Kidney epithelial cell (primary cell): ENCODE measurements at places on chromosomes 2 and 18.

DNA sequence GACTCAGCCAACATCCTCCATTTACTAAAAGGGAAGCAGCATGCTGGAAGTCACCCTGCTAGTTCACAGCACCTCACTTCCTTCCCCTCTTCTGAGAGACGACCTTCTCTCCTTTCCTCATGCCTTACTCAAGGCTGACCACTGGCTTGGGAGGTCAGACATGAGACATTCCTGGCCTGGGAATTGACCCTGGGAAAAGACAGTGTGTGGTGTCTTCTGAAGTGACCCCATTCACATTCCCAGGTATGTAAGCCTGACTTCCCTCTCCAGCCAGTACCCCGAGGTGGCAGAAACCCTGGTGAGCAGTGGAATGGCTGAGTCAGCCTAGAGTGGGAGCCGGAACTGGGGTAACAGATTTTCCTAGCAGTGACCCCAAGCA lies 92.4 kb downstream of the PLB1 start:
- DNase-seq = no peak

DNA sequence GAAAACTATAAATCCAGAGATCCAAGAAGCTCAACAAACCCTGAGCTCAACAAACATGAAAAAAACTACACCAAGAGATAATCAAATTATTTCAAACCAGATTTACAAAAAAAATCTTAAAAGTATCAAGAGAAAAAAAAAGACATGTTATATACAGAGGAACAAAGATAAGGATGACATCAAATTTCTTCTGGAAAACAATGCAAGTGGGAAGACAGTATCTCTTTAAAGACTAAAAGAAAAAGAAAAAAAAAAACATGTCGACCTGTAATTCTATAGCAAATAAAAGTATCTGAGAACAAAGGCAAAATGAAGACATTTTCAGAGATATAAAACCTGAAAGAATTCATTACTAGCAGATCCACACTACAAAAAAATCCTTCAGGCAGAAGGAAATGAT lies 21.3 kb downstream of the TMEM131 start:
- DNase-seq = no peak

DNA sequence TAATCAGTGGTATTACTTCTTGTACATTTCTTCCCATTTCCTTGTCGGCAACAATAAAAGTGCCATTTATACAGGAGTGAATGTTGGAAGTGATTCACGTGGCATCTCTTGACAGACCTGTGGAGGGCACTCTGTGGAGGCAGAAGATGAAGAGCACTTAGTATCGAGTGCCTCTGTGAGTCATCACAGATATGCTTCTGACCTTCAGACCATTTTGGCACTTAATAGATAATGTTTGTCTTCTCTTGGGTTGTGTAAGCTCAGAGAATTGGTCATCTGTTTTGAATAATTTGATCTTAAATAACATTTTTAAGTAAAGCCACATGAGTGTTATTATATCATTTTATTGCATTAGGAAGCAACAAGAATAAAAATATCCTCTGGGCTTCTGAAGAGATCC lies 305.5 kb downstream of the PTPRM start:
- DNase-seq = no peak

DNA sequence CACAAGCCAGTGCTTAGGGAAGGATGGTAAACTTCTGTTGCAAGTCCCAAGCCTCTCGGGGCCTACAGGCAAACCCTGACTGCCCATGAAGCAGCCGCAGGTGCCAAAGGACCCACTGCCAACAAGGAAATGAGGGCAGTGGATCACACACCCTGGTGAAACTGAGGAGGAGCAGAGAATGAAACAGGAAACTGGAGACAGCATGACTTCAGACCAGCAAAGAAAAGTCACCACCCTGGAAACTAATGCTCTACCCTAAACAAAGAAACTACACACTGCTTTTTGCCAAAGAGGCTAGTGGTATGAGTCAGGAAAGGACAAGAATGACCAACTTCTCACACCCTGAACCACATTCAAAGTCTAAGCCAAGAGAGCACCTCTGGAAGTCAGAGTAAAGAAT lies 97.2 kb downstream of the MYO5B start:
- DNase-seq = peak; percentile 63

- DNase-seq = no peak
Observed at GRCh38 chr18:7164323-7165004, 46.9 kb upstream of the LAMA1 start.

GRCh38 chr18:14963246-14963645 lies 215.3 kb downstream of the ANKRD30B start:
- no peak for DNase-seq

- DNase-seq = no peak
Observed at GRCh38 chr2:21005111-21005699, 38.7 kb downstream of the APOB start.

DNA sequence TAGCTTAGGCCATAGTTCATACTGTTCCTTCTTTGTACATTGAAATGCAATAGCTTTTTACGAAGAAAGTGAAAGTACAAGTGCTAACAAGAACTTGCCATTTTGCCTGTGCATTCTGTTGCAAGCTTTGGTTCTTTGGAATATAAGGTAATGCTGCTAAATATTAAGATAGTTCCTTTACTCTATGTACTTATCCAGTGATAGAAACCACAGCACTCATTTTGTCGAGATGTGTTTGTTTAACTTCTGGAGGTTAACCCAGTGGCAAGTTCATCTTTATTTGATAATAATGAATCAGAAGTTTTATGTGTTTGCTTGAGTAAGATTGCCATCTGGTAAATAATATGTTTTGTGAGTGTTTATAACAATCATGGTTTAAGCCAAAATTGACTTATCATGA lies 373.1 kb upstream of the FANCL start:
- no peak for DNase-seq

GRCh38 chr2:145739681-145740080 lies 1219.8 kb upstream of the ZEB2 start:
- no peak for DNase-seq

DNA sequence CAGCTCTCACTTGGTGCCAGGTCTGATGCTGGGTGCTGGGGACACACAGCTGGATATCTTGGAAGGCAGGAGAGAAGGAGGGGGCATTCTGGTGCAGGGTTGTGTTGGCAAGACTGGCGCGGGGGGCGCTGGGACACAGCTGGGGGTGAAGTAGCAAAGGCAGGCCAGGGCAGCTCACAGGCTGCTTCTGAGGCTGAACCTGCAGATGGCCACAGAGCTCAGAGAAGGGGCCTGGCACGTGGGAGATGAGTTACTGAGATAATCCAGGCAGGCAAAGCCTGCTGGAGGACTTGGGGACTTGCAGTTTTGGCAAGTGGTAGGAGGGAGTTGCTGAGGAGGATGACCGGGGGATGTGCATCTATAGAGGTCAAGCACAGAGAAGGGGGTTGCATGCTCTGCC lies 16.2 kb upstream of the DGKD start:
- no peak for DNase-seq

DNA sequence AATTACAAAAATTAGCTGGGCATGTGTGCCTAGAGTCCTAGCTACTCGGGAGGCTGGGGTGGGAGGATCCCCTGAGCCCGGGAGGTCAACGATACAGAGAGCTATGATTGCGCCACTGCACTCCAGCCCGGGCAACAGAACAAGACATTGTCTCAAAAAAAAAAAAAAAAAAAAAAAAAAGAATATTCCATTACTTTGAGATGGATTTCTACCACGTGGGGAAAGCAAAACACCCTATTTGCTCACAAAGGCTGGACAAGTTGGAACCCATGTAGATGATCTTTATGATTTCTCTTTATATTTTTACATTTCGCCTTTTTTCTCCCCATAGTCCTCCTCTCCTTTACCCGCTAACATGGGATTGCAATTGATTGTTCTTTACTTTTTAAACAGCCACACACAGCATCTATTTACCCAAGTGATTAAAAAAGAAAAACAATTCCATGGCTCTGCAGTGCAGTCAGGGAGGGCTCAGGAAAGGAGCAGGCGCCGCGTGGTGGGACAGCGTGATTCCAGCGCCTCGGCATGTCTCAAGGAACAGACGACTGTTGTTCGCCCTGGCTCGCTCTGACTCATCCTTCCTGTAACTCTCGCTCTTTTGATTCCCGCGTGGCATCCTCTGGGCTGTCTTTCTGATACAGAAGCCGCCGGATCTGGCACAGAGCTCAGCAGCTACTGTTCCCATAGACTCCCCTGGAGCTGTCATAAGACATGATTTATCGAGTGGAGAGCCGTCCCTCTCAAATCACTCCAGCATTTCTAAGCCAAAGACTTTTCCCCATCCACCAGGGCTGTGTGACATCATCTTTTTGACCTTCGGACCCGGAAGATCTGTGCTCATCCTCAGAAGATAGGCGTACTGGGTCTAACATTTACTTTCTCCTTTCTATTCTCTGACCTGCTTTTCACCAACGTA lies 230.4 kb upstream of the AGAP1 start:
- DNase-seq = no peak

- no peak for DNase-seq
Observed at GRCh38 chr2:181904022-181904632, 12.6 kb downstream of the ITPRID2 start.

DNA sequence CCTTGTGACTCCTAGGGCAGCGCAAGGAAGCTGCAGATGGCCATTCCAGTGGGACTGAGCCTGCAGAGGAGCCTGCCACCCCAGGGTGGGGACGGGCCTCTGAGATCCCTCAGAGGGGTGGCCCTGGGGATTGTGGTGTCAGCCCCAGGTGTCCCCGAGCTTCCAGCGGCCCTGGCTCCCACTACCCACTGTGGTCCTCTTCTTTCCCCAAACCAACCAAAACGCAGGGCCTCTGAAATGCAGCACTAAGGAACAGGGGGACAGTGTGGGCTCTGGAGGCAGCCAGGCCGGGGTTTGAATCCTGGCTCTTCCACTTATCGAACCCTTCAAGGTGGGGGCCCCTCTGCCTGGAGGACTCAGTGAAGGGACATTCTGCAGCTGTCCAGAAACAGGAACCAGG lies 32.7 kb downstream of the ATOH8 start:
- no peak for DNase-seq

DNA sequence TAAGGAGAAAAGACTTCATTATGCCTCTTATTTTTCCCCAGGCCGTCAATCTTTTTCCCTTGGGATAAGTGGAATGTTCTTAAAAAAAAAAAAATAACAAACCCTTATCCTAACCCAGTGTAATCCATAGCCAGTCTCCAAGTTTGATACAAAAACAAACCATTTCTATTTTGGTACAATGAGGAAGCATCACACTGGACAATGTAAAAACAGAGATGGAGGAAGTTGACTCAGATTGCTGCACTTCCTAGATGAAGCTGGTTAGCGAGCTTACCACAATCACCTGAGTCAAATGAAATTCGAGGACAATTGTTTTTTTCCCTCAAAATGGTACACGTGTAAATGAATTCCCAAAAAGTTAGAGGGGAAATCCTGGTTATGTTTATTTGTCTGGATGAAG lies 259.7 kb downstream of the TCF4 start:
- no peak for DNase-seq

DNA sequence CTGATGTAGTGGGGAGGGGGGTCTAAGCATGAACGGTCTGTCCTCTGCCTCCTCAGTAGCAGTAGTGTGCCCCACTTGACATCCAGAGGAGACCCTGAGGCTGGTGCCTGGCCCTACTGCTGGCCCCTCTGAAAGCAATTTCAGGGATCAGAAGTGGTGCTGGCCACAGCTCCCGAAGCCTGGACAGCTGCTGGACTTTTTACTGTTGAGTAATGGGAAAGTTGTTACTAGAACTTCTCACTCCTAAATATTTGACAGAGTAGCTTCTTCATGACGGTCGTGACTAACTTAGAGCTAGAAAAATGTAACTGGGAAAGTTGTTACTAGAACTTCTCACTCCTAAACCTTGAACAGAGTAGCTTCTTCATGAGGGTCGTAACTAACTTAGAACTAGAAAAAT lies 23.3 kb downstream of the CTDP1 start:
- DNase-seq = no peak

DNA sequence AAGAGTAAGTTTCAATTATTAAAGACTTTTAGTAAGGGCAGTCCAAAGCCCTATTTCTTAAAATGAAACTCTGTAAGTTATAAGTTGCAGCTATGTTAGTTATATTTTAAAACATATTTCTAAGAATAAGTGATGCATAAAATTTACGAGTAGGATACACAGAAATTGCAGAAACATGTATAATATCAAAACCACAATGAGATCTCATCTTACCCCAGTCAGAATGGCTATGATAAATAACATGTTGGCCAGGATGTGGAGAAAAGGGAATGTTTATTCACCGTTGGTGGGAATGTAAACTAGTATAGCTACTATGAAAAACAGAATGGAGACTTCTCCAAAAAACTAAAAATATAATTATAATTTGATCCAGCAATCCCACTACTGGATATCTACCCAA lies 201.2 kb downstream of the CBLN2 start:
- DNase-seq = no peak

GRCh38 chr18:45993438-45993837 lies 26.3 kb upstream of the EPG5 start:
- DNase-seq = peak; percentile 47

GRCh38 chr2:58448065-58448507 lies 207.0 kb upstream of the FANCL start:
- DNase-seq = peak; percentile 35

- no peak for DNase-seq
Observed at GRCh38 chr2:86686905-86687304, 33.2 kb upstream of the RMND5A start.

DNA sequence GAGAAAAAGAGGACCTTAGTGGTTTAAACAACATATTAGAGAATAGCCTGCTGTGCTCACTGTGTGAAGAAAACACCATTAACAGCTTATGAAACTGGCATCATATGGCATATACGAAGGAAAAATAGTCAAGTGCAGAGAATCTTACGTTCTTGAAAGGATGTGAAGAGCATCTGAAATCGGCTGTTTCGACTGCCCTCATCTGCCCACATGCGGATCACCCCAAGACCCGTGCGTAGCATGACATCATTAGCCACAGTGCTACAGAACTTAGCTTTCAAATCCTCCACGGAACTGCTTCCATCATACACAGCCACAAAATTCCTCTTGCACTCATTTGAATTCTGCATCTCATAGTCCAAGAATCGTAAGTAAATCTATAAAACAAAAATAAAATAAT lies 84.3 kb downstream of the NETO1 start:
- no peak for DNase-seq

- DNase-seq = no peak
Observed at GRCh38 chr2:3669656-3670055, 11.7 kb downstream of the ALLC start.

- DNase-seq = no peak
Observed at GRCh38 chr18:22286585-22286984, 117.2 kb downstream of the GATA6 start.

GRCh38 chr18:60966876-60967275 lies 366.4 kb upstream of the CDH20 start:
- no peak for DNase-seq

- peak; percentile 10 for DNase-seq
Observed at GRCh38 chr2:231482806-231483391, 18.6 kb upstream of the NCL start.

GRCh38 chr18:2969695-2970094 lies 43.2 kb downstream of the LPIN2 start:
- DNase-seq = no peak

GRCh38 chr2:219002395-219003266 lies 9.4 kb upstream of the CRYBA2 start:
- no peak for DNase-seq
